ENCODE measurements at places on chromosomes 4 and X.

DNA sequence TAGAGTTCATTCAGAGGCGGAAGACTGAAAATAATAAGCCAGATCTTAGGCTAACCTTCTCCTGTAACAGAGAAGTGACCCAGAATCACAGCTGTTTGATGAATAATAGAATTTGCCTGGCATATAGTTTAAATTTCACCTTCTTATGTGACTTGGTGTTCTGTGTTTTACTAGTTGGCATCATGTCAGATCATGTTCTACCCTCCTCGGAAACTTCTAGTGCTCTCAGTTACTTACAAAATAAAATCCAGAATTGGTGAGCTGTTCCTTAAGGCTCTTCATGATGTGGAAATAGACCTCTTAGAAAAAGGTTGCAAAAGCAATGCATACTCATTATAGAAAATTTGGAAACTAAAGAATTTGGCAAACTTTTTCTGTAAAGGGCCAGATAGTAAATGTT, 31.1 kb downstream of the TMEM164 start:
- DNase-seq = no peak

GRCh38 chrX:125826774-125827451, 339.2 kb downstream of the DCAF12L2 start:
- no peak for DNase-seq

GRCh38 chr4:33780952-33781791, 2463.1 kb downstream of the ARAP2 start:
- no peak for DNase-seq

DNA sequence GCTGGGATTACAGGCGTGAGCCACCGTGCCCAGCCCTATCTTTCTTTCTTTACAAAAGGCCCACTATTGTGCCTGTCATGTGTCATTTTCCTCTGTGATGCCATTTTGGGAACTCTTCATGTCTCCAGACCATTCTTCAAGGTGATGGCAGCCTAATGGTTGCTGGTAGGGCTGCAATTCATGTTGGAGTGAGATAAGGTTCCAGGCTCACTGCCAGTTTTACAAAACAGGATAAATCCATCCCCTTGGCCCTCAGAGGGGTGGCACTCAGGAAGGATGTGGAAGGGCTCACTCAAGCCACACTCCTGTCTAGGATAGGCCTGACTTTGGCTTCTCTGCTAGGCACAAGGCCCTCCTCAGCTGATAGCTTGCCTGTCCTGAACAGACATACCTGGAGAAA, 3.8 kb downstream of the TCEAL9 start:
- no peak for DNase-seq

DNA sequence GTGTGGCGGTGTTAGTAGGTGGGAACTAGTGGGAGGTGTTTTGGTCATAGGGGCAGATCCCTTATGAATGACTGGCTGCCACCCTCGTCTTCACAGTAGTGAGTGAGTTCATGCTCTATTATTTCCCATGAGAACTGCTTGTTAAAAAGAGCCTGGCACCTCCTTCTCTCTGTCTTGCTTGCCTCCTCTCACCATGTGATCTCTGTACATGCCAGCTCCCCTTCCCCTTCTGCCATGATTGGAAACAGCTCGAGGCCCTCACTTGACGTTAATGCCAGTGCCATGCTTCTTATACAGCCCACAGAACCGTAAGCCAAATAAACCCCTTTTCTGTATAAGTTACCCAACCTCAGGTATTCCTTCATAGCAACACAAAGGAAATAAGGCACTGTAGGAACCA, 21.7 kb downstream of the PNMA6F start:
- no peak for DNase-seq

DNA sequence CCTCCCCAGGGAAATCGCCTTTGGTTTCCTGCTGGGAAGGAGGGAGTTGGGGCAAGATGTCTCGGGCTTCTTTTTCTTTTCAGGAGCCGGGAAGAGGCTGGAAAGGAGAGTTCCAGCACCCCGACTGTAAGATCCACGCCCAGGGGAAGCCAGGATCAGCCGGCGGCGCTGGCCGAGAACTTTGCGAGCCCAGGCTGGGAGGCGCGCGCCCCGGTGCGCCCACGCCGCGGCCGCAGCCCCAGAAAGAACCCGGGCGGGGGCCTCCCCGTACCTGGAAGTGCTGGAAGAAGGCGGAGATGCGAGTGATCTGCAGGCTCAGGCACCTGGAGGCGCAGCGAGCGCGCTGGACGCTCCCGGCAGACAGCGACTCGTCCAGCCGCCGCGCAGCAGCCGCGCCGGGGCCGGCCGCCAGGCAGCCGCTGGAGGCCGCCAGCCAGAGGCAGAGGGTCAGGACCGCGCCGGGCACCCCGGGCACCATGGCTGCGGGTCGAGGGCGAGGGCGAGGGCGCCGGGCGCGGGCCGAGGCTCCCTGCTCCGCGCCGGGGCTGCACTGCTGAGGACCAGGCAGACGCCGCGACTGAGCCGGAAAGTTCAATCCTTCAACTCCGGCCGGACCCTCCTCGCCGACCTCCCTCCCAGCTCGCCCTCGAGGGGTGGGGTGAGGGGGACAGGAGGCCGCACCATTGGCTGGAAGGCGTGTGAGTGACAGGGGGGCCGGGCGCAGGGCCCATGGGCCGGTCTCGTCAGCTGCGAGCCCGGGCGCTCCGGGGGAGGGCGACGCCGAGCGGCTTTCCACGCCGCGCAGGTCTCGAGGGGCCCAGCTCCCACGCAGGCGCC, at the start of gene ANOS1:
Gene ANOS1 (minus strand): TSS at position 579 of the 837 bp plus-strand sequence. CDS start 101 bp downstream, at position 478.
- no peak for DNase-seq

GRCh38 chrX:120566817-120567216, 6.1 kb upstream of the CUL4B start:
- no peak for DNase-seq

DNA sequence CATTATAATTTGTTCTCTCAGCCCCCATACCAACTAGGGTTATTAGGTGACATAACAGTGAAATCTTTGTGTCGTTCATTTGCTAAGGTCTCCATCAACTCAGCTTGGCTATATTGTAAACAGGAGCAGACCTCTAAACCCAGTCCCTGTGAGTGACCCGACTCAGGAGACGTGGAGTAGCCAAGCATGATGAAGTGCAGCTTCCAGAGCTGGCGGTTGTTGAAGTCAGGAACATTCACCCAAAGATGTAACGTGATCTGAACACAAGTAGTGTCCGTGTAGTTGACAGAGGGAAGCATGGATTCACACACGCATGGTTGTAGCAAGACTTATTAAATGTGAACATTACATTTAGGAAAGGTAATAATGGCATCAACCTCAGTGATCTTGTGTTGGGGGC, 102.3 kb downstream of the FAM193A start:
- no peak for DNase-seq
